Stimulated activated effector memory CD8-positive, alpha-beta T cell treated with anti-CD3 and anti-CD28 coated beads, Interleukin-12 subunit alpha, Interleukin-12 subunit beta, amount 100 ng/mL, for 72 hours (primary cell): ENCODE measurements at places on chromosomes 12 and 14.

GRCh38 chr14:103206023-103206481 lies 82.8 kb downstream of the TNFAIP2 start:
- no peak for DNase-seq

- DNase-seq: no peak
Measured at GRCh38 chr12:43072431-43072830, 479.6 kb downstream of the ADAMTS20 start.

DNA sequence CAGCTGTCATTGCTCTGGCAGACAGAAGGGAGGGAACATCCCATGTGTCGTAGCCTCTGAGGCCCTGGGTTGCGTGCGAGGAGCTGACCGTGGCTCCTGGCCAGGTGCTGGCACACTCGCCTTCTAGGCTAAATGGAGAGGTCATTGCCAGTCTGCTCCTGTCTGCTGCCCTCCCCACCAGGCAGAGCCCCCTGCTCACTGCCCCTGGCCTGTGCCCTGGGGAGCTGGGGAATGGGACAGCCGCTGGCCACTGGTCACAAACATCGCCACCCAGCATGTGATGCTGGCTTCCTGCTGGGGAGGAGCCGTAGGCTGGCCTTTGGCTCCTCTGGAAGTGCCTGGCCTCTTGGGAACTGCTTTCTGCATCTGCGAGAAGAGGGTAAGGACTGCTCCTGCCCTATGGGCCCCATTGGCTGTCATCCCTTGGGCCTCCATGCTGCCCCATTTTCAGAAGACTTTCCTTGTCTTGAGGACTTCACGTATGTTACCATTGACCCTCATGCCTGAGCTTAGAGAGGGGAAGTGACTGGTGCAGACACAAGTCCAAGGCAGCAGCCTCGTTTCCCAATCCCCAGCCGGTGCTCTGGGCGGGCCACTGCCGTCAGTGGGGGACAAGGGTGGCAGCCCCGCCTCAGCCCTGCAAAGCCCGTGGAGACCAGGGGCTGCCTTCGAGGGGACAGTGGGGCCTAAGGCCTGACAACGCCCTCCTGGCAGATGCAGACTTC lies 2.0 kb upstream of the TNFAIP2 start:
- no peak for DNase-seq

GRCh38 chr14:52918486-52918885 lies 32.4 kb downstream of the FERMT2 start:
- DNase-seq: peak; percentile 52

GRCh38 chr14:54804538-54805041 lies 98.0 kb downstream of the GCH1 start:
- no peak for DNase-seq

DNA sequence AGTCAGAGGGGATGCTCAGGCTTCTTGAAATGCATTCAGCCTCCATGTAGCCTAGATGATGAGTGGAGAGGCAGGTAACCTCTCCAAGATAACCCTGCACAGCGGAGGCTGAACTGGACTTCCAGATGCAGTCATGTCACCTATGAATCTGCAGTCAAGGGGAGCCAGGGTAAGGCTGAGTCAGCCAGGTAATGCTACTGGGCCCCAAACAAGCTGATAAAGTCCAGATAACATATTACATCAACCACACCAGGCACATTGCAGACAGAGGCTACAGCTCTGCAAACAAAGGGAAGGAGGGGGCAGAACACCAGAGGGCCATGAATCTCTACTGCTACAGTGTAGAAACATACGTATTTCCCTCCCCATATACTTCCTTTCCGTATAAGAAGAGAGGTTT lies 14.0 kb downstream of the RNASE9 start:
- no peak for DNase-seq

DNA sequence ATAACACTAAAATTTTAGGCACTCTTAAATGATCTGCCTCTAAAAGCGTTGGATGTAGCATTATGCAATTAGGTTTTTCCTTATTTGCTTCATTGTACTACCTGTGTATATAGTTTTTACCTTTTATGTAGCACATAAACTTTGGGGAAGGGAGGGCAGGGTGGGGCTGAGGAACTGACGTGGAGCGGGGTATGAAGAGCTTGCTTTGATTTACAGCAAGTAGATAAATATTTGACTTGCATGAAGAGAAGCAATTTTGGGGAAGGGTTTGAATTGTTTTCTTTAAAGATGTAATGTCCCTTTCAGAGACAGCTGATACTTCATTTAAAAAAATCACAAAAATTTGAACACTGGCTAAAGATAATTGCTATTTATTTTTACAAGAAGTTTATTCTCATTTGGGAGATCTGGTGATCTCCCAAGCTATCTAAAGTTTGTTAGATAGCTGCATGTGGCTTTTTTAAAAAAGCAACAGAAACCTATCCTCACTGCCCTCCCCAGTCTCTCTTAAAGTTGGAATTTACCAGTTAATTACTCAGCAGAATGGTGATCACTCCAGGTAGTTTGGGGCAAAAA lies 4.1 kb downstream of the CDKN1B start:
- DNase-seq: no peak

DNA sequence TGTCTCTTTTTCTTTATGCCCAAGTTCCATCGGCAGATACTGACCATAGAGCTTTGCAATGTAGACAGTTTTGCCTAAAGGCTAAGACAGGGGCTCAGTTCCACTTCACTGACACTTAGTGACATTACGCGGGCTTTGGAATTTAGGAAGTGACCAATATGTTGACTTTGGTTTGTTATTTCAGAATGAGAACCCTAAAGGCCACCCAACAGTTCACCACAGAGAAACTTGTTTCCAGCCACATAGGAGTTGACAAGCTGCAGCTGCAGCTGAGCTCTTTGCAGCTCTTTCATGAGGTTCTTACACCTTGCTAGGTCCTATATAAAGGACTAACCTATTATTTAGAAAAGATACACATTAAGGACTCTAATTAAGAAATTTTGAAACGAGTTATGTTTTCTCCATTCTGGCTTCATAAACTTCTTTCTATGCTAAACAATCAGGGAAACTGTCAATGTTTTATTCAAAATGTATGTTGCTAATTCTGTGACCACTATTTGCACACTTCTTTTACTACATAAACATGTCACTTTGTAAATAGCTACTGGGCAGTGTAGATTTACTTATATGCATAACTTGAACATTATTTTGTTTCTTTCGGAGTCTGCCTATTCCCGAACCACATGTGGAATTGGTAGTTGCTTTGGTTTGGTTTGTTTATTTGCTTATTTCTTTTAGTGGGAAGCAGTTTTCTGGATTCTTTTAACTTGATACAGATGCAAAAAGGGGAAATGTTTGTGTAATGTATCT lies 18.5 kb upstream of the KLRD1 start:
- DNase-seq: no peak

- no peak for DNase-seq
Measured at GRCh38 chr12:64627771-64628170, 17.5 kb downstream of the RASSF3 start.

DNA sequence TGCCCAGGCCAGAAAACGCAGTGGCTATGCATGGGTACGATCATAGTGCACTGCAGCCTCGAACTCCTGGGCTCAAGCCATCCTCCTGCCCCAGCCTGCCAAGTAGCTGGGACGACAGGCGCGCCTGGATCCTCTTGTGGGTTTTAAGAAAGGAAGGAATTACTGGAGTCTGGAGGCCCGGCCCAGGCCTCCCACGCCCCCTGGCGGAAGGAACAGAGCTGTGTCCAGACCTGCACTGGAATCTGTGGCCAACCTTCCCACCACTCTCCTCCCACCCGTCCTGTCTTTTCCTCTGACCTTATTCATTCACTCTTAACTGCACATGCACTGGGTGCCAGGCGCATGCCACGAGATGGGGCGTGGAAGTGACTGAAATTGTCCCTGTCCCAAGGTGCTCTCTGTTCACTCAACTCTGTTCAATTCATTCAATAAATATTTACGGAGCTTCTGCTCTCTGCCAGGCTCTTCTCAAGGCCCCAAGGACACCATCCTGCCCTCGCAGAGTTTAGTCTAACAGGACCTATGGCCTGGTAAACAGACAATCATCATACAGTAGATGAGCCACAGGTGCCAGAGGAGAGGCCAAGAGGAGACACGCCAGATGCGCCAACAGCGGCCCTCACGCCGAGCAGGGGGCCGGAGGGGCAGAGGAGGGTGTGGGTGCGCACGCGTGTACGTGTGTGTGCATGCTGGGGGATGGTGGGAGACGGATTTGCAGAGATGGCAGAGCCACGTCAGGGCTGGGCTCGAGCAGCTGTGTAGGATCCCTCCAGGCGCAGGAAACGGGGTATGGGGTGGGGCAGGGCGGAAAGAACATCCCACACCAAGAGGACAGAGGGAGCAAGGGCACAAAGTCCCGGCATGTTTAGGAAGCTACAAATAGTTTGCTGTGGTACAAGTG lies 13.7 kb upstream of the TMEM106C start:
- peak; percentile 70 for DNase-seq
